ENCODE measurements at places on chromosomes 1 and 21.

DNA sequence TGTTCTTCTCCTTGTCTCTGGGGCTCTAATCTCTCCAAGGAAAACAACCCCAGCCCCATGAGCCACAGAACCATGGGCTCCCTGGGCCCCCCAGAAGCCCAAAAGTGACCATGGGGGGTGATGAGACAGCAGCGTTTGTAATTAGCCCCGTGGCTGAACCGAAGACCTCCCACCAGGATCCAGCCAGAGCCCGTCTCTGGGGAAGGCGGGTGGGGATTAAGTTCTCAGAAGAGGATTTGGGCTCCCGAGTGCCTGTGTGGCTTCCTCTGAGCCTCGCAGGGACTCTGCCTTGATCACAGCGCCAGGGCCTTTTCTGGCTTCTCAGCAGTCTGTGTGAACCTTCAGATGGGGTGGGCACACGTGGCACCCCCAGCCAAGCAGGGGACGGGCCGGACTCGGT, 77.0 kb downstream of the ALPL start:
- no peak for DNase-seq

DNA sequence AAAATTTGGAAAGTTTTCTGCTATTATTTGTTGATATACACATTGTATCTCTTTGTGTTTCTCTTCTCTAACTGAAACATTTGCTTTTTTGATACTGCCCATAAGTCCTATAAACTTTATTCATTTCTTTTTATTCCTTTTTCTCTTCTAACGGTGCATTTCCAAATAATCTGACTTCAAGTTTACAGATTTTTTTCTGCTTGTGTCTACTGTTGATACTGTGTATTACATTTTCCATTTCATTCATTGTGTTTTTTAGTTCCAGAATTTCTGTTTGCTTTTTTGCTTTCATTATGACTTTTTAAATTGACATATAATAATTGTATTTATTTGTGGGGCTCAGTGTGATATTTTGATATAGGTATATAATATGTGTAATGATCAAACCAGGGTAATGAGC, 38.3 kb upstream of the PLA2G2A start:
- no peak for DNase-seq

DNA sequence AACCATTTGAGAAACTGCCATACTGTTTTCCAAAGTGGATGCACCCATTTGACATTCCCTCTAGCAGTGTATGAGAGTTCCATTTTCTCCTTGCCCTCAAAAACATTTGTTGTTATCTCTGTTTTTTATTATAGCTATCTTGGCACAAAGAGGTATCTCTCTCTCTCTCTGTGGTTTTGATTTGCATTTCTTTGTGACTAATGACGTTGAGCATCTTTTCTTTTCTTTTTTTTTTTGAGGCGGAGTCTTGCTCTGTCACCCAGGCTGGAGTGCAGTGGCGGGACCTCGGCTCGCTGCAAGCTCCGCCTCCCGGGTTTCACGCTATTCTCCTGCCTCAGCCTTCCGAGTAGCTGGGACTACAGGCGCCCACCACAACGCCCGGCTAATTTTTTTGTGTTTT, 17.4 kb upstream of the ZMYM6 start:
- DNase-seq: no peak

DNA sequence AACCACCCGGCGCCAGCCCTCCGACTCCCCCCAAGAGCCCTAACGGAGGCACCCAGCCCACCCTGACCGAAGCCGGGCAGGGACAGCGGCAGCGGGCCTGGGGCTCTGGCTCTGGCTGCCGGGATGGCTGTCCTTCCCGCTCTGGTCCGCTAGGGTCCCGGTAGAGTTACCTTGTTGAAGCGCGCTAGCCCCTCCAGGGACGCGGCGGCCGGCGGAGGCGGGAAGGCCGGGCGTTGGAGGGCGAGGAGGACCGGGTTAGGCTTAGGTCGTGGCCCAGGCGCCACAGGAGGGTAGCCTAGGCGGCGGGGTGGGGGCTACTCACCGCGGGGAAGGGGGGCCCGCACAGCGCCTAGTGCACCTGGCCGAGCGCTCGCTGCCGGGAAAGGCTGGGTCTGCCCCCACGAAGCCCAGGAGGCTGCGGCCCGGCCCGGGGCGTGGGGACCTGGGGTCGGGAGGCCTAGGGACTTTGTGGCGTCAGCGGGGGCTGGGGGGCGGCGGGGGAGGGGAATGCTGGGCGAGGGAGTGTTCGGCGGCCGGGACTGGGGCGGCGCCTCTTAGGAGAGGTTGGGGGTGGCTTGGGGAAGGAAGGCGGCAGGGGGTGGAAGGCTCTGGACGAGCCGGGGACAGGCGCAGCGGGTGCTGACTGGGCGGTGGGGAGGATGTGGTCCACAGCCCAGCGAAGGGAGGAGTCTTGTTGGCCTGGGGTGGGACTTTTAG, at the start of gene TRIM17:
Gene TRIM17 (minus strand): TSS at position 645 of the 717 bp plus-strand sequence. CDS start 1,789 bp downstream, outside the sequence.
- DNase-seq: no peak

GRCh38 chr1:53594391-53595180, 135.4 kb downstream of the DMRTB1 start:
- DNase-seq: no peak

DNA sequence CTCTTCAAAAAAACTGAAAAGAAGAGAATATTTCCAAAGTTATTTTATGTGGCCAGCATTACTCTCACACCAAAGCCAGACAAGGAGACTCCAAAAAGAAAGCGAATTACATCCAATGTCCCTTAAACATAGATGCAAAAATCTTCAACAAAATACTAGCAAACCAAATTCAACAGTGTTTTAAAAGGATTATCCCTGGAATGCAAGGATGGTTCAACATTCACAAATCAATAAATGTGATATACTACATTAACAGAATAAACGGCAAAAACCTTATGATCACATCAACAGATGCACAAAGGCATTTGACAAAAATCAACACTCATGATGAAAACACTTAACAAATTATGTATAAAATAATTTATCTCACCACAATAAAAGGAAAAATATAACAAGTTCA, 207.8 kb downstream of the DENND1B start:
- no peak for DNase-seq

DNA sequence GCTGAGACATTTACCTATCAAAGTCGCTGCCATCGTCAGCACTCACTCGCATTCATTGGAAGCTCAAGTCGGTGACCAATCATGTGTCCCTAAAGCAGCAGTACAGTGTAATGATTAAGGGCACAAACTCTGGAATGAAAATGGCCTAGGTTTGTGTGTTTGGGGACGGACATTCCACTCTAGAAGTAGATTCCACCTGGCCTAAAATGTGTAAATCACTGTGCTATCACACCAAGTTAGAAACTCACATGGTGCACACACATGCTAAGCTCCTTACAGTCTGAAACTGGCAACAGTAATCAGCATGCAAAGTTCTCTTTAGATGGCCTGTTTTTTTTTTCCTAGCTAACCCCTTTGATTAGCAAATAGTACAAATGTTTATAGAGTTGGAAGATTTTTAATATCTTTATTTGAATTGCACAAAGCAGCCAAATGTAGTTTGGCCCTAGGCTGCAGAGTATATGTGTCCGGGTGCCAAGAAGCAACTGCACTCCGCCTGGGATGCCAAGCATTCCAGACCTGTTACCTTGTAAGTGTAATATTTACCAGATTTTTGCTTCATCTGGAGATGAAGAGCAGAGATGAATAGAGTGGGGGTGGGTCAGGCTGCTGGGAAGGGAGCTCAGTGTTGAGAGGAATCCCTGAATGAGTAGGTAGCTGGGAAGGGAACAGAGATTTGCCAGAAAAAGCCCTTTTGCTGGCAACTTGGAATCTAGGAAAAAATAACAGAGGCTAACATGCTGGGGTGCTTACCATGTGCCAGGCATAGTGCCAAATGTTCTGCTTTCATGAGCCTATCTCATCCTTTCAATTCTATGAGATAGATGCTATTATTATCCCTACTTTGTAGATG, 35.2 kb downstream of the TGFB2 start:
- no peak for DNase-seq

GRCh38 chr1:56156971-56157876, 422.1 kb downstream of the PLPP3 start:
- peak; percentile 82 for DNase-seq
